Central memory CD4-positive, alpha-beta T cell (primary cell): ENCODE measurements at places on chromosomes 3 and 15.

DNA sequence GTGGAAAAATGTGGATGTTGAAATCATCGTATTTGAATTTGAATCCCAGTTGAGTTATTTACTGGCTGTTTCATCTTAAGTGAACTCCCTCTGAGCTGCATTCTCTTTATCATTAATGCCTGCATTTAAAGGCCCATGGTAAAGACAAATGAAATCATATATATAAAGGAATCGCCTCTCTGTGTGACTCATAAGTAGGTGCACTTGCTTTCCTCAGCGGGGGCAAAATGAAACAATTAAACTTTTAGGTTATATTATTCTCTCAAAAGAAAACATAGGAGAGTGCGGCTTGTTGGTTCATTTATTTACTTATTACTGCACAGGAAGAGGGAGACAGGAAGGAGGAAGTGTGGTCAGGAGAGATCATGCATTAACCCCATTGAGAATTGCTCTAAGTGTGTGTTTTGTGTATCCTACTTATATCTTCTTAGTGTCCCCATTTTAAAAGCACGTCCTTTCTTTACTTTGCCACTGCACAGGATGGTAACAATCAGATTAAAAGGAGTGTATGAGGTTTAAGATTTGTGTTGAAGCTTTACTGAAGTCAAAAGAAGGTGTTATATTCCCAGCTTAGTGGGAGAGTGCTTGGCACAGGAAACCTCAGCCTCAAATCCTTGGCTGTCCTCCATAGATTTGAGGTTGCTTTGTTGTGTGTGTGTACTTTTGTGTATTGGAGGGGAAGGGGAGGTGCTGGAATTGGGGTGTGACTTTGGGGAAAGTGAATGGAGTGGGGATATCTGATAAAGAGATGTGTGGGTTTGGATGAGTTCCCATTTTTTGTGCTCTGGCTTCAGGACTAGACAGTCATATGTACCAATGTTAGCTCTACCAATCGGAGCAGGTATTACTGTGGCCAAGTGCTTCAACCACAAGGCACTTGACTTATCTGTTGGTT is 595.8 kb upstream of the NR2F2 start:
- no peak for DNase-seq

DNA sequence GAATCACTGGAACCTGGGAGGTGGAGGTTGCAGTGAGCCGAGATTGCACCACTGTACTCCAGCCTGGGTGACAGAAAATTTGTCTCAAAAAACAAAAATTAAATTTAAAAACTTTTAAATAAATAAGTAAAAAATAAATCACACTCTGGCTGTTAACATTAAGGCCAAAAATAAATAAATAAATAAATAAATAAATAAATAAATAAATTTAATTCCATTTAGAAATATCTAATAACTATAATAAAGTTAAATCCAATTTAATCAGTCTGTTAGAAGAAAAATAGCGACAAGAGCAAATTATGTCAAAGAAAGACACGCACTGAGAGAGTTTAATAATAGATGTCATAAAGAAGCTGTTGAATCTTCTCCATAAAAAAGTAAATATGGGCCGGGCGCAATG is 13.4 kb downstream of the MAP4 start:
- DNase-seq: no peak

DNA sequence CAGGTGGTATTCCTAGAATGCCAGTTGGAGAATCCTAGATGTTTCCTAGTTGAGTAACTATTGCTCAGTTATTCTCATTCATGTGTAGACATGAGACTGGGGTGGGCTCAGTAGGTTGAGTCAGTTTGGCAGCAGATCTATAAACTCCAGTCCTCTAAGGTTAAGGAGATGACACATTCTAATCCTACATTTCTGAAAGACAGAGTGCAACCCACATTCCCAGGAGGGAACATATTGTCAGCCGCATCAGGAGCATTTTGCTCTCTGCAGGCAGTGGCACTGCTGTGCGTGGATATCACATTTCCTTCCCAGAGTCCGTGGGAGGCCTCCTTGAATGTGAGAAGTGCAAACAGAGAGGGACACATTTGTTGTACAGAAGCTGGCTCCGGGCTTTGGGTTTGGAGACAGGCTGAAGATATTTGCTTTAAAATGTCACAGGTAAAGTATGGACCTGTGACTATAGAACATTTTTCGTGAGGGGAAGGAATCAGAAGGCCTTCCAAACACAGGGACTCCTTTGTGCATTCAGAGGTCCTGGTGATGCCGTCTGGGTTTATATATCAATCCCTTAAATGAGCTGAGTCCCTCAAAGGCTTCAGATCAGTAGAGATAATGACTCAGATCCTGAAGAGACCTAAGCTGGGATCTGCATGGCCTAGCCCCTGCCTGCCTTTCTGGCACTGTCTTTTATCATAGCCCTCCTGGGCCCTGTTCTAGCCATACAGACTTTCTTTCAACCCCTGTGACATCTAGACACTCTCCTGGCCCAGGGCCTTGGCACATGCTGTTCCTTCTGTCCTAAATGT is 156.5 kb downstream of the CADPS start:
- no peak for DNase-seq

GRCh38 chr3:67650084-67650483 is 4.3 kb downstream of the SUCLG2 start:
- DNase-seq: no peak

GRCh38 chr3:188925376-188925775 is 246.4 kb upstream of the TPRG1 start:
- no peak for DNase-seq

- DNase-seq: no peak
Observed at GRCh38 chr3:115989684-115990421, 366.5 kb downstream of the GAP43 start.

DNA sequence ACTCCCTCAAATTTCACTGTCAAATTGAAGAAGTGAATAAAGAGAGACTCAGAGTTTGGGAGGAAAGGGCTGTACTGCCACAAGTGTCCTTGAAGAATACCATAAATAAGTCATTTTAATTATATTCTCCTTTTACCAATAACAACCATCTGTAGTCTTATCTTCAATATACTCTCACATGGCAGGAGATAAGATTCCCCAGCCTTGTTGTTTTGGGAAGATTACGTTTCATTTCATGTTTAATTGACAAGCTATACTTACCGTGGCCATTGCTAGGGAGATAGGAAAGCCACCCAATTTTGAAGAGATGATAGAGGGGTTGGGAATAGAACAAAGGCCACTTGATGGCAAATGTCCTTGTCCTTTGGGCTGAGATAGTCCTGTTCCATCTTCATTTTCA is 2.3 kb downstream of the MINDY4B start:
- DNase-seq: no peak

- no peak for DNase-seq
Observed at GRCh38 chr15:28943611-28944230, 57.9 kb downstream of the APBA2 start.

GRCh38 chr3:64815789-64816188 is 128.0 kb upstream of the ADAMTS9 start:
- DNase-seq: no peak

GRCh38 chr3:179882292-179882691 is 154.4 kb downstream of the PEX5L start:
- DNase-seq: no peak

DNA sequence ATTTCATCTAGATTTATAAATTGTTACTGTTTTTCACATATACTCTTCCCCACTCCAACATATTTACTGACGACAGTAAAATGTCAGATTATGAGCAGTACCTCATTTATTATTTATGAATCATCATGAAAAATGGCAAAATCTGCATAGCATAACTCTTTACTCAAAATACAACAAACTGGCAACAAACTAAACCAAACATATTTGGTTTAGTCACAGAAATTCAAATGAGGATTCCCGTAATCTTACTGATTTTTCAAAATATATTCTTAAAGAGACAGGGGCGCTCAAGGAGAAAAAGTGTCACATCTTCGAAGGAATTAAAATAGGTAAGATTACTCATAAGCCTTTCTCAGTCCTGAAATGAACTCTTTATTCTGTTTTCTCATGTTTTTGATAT is 3.0 kb upstream of the GPR87 start:
- no peak for DNase-seq

GRCh38 chr15:53808058-53808706 is 48.7 kb upstream of the WDR72 start:
- DNase-seq: no peak

GRCh38 chr15:41918506-41919126 is 24.8 kb upstream of the SPTBN5 start:
- no peak for DNase-seq

DNA sequence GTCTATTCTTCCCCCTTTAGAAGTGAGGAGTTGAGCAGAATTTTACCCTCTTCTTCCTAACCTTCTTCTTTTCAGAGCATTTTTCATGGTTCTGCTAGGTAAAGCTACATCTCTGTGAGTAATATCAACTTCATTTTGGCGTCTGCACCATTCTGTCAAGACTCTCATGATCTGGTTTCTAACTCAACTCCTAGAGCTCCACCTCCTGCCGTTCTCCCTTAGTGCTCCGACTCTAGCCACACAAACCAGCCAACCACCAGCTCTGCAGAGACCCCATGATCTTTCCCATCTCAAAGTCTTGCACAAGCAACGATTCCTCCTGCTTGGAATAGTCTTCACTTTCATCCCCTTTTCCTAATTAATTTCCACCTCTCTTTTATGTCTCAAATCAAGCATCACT is 193.9 kb upstream of the TMC3 start:
- no peak for DNase-seq

GRCh38 chr3:124402791-124403190 is 327.5 kb upstream of the UMPS start:
- DNase-seq: no peak

DNA sequence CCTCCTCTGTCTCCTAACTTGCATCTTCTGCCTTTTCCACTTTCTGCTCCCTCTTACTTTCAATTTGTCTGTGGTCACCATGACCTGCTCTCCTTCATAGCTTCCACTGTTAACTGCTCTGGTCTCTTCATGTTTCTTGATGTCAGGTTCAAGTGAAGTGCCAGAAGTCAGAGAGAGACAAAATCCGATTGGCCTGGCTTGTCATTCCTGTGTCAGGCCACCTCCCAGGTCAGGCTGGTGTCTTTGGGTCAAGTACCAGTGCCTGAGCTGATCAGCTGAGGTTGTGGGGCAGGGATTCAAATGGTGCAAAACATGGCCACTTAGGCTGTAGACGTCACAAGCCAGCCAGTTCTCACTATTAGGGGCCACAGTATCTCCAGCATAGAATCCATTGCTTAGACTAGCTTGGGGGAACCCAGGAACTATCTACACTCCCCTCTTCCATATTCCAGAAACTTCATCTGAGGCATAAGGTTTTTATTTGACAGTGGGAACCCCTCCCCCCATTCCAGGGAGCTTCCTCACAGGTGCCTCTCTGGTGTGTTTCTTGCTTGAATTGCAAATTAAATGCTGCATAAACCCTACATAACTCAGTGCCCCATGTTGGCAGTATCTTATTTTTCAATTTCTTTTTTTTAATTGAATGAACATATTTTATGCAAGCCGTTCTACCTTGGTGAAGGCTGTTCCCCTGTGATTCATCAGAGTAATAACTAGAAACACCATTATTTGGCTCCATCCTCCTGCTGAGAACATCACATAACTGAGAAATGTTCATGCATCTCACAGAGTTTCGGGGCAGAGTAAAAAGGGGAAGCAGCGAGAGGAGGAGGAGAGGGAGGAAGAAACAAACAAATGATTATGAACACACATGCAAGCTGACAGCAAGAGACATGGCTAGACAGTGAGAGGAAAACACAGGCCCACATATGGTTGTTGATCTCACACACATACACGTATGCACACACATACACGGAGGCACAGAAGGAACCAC is 175.8 kb downstream of the TLE3 start:
- no peak for DNase-seq
